ENCODE measurements at places on chromosomes 1 and 21.

DNA sequence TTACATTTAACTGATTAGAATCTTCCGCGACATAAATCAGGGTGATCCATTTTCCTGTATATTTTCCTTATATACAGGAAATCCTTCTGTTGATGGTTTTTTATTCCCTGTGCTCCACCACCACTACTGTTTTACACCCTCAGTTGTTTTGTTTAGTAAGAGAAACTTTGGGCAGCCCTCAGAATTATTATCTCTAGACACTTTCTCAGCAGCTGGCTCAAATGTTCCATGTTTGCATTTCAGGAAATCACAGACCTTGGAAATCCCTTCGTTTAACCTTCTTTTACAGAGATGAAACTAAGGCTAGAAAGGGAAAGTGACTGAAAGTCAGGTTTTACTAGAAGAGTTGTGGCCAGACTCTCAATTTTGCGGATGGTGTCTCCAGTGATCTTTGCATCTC is 15.2 kb downstream of the ZNF697 start:
- no peak for DNase-seq

DNA sequence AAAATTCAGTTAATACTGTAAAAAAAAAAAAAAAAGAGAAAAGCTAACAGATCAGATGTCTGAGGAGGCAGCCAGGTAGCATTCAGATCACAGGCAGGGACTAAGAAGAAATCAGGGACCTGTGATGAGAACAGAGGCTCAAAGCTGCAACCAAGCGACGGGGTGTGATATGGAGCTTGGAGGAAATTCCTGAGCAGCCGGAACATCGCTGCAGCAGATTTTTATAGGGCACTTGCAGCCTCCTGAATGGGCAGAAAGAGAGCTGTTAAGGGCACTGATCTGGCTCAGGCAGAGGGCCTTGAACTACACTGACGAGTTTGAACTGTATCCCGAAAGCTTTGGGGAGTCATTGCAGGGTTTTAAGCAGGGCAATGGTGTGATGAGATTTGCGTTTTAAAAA is 315.4 kb downstream of the ADGRL2 start:
- no peak for DNase-seq

DNA sequence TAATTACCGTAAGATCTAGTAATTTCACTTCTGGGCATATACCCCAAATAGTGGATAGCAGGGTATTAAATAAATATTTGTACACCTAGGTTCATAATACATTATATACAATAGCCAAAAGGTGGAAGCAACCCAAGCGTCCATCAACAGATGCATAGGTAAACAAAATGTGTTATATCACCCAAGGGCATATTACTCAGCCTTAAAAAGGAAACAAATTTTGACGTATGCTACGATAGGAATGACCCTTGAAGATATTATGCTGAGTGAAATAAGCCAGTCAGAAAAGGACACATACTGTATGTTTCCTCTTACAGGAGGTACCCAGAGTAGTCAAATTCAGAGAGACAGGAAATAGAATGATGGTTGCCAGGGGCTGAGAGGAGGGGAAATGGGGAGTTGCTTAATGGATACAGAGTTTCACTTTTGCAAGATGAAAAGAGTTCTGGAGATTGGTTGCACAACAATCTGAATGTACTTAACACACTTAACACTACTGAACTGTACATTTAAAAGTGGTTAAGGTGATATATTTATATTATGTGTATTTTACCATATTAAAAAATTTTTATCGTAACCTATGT is 36.6 kb upstream of the KCTD3 start:
- DNase-seq = no peak

- no peak for DNase-seq
Observed at GRCh38 chr1:230191079-230191804, 124.2 kb downstream of the GALNT2 start.

DNA sequence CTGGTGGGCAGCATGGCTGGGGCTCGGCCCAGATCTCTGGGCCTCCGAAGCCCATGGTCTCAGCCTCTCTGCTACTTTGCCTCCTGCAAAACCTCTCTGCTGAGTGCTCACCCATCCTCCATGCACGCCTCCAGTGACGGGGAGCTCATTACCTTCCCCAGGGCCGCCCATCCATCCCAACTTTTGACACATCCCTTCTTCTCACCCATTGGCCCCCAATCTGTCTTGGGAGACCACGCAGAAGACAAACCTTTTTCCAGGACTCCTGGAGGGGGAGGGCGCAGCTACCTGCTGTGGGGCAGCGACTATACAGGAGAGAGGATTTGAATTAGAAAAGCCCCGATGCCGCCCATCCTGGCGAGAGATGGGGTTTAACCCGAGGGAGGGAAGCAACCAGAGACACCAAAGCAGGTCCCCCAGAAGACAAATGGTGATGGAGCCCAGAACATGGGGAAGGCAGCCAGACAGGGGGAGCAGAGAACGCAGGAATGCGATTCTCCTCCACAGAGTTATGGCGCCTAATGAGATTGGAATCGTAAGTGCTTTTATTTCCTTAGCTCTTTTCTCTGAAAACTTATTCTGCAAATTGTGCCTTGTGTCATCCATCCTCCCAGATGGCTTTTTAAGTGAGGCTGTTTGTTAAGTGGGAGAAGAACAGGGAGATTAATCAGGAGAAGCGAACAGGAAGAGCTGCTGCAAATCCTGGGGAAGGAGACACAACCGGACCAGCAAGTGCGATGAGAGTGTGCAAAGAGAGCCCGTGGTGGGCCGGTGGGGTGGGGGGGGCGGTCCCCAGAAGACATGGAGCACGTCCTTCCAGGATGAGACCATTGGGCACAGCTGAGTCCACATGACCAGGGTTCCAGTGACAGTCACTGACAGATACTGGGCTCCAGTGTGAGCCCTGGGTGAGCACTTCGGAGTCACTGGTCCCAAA is 623.5 kb downstream of the MATN1 start:
- no peak for DNase-seq

GRCh38 chr1:155966135-155966534 is 12.2 kb downstream of the ARHGEF2 start:
- DNase-seq = no peak

DNA sequence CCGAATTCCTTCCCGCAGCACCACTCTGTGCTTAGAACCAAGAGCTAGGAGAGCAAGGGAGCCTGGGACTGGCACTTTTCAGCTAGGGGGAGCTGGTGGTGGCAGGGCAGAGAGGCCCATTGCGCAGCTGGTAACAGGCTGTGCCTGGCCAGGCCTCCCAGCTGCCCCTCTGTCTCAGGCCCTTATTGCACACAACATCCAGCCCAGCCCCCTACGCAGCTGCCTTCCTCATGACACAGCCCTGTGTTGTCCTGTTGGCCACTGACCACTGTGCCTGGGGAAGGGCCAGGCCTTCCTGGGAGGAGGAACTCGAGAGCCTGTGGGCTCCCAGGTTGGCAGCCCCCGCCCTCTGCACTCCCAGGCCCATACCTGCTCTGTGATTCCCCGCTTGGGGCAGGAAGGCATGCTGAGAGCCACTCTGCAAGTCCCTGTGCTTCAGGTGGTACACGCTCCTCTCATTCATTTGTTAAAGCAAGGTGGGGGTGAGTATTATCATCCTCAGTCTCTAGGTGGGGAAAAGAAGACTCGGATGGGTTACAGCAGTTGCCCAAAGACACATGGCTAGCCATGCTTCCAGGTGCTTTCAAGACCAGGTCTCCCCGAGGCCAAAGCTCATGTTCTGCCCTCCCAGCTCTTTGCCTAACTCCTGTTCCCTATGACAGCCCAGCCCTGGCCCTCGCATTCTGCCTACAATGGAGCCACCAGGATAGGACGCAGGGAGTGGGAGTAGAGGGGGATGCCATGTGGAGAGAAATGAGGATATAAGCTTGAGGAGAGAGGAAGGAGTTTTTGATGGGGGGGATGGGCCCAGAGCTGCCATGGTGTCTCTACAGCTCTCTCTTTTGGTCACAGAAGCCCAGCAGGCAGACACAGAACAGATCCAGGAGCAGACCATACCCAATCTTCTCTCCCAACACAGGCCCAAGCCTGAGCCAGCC is 81.8 kb downstream of the TMEM53 start:
- DNase-seq = no peak

GRCh38 chr1:180636138-180636537 is 4.3 kb downstream of the XPR1 start:
- DNase-seq = no peak

GRCh38 chr1:221867003-221867402 is 125.1 kb upstream of the DUSP10 start:
- DNase-seq = no peak

DNA sequence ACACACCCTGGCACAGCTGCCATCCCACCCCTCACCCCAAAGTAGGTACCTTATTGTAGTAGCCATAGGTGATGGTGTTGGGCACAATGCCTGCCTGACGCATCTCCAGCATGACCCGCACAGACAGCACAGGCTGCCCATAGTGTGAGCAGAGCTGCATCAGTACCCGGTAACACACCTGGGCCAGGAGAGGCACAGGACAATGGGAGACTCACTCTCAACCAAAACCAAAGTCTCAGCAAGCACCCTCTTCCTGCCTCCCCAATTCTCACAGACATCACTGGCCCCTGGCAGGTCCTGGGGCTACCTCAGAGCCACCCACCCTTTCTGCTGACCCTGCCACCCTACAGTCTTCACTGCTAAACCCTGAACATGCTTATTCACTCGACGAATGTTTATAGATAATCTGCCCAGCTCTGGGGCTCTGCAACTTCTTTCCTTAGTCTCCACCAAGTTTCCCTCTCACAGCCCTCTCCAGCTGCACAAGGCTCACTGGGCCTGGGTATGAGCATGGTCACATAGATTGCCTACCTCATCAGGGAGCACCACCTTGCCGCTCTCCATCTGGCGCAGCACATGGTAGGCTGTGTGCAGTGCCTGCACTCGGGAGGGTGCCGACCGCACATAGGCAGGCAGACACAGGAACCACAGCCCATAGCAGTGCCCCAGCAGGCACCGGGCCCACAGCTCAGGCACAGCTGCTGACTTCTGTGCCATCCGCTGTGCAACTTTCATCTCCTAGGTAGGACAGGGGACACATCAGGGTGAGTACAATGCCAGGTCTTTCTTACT is 10.3 kb downstream of the DENND4B start:
- DNase-seq = no peak

DNA sequence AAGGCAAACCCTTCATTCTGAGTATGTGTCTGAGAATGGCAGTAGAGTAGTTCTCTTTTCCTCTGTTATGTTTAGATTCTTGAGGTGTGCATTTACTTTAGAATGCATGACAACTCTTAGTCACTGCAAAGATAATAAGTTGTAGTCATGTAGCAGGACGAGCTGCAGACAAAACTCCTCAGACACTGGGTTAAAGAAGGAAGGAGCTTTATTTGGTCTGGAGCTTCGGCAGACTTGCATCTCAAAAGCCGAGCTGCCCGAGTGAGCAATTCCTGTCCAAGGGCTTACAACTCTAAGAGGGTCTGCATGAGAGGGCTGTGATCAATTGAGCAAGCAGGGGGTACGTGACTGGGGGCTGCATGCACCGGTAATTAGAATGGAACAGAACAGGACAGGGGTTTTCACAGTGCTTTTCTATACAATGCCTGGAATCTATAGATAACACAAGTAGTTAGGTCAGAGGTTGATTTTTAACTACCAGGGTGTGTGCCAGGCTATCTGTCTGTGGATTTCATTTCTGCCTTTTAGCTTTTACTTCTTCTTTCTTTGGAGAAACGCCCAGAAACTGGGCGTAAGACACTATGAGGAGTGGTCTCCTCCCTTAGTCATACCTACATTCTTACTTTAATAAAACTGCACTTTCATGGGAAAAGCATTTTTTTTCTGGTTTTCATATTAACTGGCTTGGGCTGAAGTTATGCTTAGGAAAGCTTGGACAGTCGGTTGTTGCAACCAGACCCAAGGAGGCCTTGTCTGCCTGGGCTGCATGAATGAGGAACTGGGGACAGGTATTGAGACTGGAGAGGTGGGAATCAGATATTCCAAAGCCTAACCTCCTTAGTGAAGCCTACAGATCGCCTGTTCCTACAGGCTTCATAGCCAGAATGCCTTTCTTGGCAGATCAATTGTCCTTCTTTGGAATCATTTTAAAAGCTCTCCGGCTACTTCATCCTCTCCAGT is 115.1 kb downstream of the RHOU start:
- no peak for DNase-seq

DNA sequence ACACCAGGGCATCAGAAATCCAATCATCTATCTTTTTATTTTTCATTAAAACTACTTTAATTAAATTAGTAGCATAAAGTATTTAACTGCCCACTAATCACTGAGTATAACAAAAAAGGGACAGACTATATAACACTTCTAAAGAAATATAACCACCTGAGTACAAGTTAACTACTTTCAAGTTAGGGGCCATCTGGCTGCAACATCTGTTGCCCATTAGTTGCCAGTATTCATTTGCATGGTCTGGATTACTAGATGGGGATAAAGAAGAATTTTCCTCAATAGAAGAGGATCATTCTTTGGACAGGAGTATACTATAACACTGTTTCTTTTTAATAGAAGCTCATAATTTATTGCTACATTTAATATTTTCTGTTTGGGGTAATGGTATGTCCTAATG is 446.4 kb downstream of the AMY1C start:
- no peak for DNase-seq

- DNase-seq = no peak
Observed at GRCh38 chr1:23848673-23849616, 19.1 kb downstream of the FUCA1 start.

DNA sequence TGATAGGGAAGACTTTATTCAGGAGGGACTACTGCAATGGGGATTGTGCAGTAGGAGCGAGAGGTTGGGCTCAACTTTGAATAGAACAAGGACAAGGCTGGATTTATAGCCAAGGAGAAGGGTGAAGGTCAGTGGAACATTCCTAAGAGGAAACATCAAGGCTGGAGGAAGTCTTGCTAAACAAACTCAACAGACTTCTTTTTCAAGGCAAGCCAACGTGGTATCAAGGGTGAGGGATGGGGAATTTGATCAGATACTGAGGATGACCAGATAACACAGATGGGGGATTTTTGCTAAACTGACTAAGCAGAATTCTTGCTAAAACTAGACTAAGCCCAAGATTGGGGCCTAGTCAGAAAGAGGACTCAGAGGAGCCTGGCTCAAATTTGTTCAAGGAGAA is 107.3 kb downstream of the DUSP10 start:
- no peak for DNase-seq

DNA sequence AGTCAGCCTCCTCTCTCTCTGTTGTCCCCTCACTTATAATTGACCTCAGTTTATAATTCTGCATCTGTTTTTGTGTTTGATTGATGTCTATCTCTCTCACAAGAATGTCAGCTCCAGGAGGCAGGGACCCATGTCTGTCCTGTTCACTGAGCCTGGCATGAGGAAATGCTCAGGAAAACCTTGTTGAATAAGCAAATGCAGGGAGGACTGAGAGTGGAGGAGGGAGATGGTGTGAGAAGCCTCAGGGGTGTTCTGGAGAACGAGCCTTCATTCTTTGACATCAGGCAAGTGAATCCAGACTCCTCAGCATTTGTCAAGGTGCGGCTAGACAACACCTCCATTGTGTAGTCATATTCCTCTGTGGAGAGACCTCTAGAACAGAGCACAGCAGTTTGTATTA is 45.5 kb downstream of the MAN1C1 start:
- DNase-seq = no peak

Data from naive thymus-derived CD8-positive, alpha-beta T cell (primary cell).